ENCODE measurements at places on chromosomes 2 and 18. TPM values are rescaled to one million over a fixed set of nuclear protein-coding genes. Genes with fewer than 3 reads are reported as not detected.

DNA sequence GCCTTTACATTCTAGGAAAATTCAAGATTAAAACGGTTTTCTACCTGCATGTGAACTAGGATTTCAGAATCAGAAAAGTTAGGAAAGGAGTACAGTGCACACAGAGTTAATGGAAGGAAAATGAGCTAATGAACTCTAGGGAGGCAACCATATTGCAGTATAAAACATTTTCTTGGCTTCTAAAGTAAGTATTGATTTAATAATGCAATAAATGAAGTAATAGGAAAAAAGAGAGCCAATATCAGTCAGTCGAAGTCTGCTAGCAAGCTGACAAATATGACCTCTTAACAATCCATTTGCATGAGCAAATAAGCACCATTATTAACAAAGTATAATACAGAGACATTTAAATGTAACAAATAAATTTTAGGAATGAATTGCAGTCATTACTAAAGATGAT lies 80.2 kb upstream of the COL3A1 start:
- DNase-seq: no peak

The SKOR2 gene
- not detected for total RNA-seq

GRCh38 chr2:233448220-233448559 lies 93.9 kb downstream of the DGKD start:
- DNase-seq: no peak

DNA sequence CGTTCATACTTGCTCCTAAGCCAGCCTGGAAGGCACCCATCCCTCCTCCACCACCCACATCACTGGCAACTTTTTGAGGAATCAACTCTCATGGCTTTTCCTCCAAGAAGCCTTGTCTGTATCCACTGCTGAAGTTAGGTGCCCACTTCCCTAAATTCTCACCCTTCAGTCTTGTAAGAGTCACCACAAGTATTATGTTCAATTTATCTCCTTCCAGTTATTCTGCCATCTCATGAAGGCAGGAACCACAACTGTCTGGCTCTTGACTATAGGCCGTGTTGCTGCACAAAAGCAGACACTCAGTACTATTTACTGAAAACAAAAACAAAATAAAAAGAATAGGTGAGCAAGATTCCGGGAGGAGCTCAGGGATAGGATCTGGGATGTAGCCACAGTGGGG lies 234.8 kb downstream of the CYRIA start:
- DNase-seq: no peak

DNA sequence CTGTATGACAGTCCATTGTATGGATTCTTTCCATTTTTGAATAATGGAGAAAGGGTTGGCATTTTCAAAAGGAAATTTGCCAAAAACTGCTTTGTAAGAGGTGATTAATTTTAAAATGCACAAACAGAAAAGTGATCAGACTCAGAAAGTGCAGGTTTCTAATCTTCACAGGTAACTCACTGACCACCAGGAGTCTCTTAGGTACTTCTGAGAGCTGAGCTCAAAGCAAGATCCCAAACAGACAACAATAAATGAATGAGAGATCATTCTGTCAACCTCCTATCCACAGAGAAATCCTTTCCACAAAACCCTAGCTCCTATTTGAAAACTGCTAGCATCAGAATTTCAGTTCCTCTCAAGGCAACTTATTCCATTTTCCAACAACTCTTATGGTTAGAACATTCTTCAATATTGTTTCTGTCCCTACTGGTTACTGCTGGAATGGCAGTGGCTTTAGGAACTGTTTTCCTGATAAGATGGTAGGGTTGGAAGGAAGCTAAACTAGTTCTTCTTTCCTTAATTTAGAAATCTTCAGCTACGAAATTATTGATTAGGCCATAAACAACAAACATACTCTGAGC lies 20.6 kb upstream of the HAAO start:
- DNase-seq: peak; percentile 39

The RBMS1 gene
- total RNA-seq: 17.6 TPM

Data from HCT116 (cell line).